ENCODE measurements at places on chromosomes 5 and 9.

- no peak for DNase-seq
Observed at GRCh38 chr5:117424559-117424958, 849.9 kb upstream of the SEMA6A start.

DNA sequence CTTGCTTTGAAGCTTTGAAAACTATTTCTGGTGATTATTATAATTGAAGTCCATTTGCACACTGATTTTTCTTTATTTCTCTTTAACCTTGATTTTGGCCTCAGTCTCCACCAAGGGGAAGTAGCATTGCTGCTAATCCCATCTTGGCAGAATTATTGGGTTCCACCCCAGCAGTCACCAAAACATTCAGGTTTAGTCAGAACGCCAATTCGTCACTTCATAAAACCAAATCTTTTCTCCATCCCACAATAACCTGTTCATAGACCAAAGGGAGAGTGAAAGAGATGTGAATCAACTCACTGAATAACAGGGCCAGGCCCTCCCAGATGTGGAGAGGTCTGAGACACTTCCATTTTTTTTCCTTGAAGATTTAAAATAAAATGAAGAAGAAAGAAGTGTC lies 95.1 kb upstream of the VCAN start:
- no peak for DNase-seq

GRCh38 chr5:115657881-115658233 lies 32.0 kb upstream of the TMED7 start:
- no peak for DNase-seq

DNA sequence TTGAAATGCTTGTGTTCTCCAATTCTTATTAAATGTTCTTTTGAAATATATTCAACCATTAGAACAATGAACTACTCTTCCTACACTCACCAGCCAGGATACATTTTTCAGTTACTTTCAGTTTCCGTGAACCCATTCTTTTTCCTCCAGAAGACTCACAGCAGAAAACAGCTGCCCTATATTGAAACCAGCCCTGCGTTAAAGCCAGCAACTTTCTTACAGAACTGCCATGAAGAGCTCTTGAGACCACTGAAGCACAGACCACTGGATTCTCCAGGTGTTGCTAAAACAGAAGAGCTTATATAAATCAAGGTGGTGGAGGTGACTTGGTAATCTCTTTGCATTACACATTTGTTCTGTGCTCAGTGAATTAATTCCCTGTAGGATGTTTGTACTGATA lies 365.9 kb upstream of the C9orf72 start:
- no peak for DNase-seq

GRCh38 chr5:59097712-59098111 lies 514.8 kb downstream of the RAB3C start:
- no peak for DNase-seq

DNA sequence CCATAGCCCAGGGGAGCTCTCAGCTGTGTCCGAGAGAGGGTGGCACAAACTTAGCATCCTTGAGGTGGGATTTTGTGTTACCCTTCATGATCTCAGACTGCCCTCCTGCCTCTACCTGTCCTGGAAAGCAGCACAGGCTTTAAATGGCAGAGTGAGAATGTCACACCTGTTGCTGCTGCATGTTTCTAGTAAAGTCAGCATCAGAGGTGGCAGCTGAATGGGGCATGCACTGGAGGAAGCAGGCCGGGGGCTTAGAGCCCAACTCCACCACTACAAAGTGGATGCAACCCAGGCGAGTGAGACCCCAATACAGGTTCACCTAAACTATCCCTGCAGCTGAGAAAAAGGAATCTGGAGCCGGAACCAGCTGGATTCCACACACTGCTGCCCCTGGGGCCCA lies 51.6 kb downstream of the MACROH2A1 start:
- no peak for DNase-seq

- DNase-seq = peak; percentile 13
Observed at GRCh38 chr9:127707766-127708165, 978 bp downstream of the CFAP157 start.

- DNase-seq = no peak
Observed at GRCh38 chr5:176341325-176342157, 20.0 kb downstream of the KIAA1191 start.

- DNase-seq = no peak
Observed at GRCh38 chr5:93054424-93055163, 526.4 kb downstream of the NR2F1-AS1 start.

DNA sequence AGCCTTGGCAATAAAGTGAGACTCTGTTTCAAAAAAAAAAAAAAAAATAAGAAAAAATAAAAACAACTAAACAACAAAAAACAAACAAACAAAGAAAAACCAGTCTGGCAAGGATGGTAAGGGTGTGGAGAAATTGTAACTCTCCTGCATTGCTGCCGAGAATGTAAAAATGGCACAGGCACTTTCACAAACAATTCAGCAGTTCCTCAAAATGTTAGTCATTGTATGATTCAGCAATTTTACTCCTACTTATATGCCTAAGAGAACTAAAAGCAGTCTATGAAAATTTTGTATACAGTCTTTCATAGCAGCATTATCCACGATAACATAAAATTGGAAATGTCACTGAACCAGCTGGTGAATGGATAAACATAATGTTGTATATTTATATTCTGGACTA lies 280.4 kb downstream of the CDH9 start:
- DNase-seq = no peak

All from activated CD4-positive, alpha-beta T cell treated with anti-CD3 and anti-CD28 coated beads, Interleukin-2, amount 50 U/mL, for 4 hours (primary cell).